ENCODE measurements at places on chromosomes 16 and 17.

DNA sequence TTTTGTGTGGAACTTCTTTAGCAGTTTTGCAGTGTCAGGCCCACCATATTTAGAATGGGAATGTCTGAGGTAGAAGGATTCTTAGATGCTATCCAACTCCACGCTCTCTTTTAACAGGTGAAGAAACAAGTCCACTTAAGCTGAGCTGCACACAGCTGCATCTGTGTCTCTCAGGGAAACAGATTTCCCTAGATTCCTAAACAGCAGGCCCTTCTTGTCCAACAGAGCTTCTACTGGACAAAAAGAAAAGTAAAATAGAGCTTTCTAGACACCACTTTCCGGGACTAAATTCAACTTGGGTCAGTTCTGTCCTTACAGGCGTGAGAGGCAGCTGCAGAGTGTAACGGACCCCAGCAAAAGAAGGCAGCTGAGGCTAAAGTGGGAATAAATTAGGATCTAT, 51.7 kb downstream of the SNX11 start:
- DNase-seq = no peak

DNA sequence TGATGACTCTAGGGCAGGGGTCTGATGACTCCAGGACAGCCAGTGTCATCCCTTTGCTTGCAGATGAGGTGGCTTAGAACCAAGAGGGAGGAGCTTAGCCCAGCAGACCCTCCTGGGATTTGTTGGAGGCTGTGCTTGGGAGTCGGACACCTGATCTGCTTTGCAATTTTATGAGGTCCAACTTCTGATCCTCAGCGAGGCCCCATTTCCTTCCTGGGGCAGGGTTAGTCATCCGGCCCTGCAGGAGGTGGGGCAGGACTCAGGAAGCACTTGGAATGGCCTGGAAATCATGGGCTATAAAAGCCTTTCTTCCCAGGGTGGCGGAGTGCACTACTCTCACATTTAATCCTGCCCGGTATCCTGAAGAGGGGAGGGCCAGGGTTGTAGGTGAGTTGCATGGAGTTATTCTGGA, 168.5 kb downstream of the MSI2 start:
- DNase-seq = no peak

- peak; percentile 24 for DNase-seq
Observed at GRCh38 chr17:75517297-75517865, 1.1 kb downstream of the TSEN54 start.

DNA sequence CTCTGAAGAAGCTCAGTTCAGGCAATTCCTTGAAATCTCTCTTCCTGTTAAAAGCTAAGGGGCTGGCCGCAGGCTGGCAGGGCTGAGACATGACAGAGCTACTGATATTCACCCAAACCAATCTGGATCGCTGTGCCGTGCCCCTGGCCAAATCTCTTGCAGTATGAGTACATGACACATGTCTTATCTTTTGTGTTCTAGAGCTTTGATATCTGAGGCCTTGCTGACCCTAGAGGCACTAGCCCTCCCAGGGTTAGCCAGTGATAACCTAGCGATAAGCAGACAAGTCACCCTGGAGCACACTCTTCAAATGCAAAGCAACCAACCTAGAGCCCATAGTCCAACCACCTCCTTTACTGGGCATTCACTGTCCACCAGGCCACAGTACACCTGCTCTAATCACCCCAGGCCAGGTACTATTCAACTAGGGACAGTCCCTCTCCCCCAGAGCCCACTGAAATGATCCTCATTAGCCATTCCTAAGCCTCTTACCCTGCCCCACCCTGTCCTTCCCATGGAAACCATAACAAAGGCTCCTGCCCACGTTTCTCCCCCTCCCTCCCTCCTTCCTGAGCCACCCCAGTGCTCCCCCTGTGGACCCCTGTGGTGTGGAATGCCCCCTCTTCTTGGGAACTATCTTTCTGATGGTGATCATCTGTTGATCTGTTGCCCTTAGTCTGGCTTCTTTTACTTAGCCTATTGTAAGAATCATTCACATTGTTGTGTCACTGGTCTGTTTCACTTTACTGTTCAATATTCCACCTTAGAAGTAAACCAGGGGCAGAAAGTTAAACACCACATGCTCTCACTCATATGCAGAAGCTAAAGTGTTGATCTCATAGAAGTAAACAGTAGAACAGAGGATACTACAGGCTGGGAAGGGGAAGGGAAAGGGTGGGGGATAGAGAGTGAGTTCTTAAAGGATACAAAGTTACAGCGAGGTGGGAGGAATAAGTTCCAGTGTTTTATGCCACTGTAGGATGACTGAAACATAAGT, 52.5 kb downstream of the TEKT5 start:
- DNase-seq = no peak

GRCh38 chr16:67238806-67239470, 8.3 kb downstream of the FHOD1 start:
- DNase-seq = no peak

GRCh38 chr17:52025236-52025635, 133.3 kb downstream of the CA10 start:
- no peak for DNase-seq

DNA sequence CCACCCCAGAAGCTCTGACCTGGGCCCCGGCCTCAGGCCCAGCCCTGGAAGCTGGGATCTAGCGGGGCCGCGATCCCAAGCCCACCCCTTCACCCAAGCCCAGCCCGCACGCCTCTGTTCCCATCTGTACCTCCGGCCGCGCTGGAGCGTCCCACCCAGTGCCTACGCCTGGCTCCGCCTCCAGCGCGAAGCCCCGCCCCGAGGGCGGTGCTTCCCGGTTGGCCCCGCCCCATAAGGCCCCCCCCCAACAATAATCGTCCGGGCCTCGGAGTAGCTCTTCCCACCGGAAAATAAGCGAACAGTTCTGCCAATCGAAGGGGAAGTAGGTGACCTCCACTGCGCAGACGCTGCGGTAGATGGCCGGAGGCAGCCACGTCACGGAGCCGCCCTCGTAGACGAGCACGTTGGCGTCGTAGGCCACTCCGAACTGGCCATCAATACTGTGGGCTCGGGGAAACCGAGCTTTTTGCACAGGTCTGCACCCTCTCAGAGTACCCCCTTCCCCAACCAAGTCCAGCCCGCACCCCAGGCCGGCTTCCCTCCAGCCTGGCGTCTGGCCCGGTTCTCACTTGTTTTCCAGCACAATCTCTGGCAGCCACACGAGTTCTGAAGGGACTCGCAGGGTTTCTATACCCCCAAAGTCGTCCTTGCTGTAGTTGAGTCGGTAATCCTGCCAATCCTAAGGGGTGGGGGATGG, 1.1 kb downstream of the CHRNE start:
- no peak for DNase-seq

DNA sequence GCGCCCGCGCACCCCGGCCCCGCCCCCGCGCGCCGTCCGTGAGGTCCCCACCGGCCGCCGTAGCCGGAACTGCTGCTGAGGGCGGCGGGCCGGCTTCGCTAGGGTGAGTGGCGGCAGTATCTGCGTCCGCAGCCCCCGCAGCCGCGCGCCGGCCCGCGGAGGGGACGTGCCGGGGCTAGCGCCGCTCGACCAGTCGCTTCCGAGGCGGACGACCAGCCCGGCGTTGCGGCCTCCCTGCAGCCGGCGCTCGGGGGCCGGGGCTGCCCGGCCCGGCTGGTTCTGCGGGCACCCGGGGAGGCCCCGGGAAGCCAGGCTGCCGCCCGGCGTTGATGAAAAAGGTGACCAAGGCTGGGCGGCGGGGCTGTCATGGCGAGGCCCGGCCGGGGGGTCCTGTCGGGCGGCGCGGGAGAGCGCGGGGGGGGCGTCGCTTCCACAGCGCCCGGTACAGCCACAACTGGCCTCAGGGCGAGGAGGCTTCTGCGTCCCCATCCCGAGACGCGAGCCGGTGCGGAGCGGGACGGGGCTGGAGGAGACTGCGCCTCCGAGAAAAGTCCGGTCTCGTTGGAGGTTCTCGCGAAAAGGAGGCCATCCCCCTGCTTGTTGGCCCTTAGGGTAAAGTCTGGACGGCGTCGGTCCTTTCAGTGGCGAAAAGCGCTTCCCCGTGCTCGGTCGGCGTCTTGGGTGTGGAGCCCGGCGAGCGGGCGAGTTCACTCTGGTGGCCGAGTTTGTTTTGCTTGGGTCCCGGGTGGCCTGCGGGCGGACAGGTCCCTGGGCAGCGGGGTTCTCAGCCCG, at the start of gene CRAMP1:
CRAMP1 (plus strand) TSS at position 41 of the 792 bp plus-strand sequence. CDS start 2,280 bp downstream, outside the sequence.
- peak; percentile 17 for DNase-seq
